Kidney (tissue), 22 donors: ENCODE measurements at places on chromosomes 7 and 10. TPM values are rescaled to one million over a fixed set of nuclear protein-coding genes. Genes with fewer than 3 reads are reported as not detected.

DNA sequence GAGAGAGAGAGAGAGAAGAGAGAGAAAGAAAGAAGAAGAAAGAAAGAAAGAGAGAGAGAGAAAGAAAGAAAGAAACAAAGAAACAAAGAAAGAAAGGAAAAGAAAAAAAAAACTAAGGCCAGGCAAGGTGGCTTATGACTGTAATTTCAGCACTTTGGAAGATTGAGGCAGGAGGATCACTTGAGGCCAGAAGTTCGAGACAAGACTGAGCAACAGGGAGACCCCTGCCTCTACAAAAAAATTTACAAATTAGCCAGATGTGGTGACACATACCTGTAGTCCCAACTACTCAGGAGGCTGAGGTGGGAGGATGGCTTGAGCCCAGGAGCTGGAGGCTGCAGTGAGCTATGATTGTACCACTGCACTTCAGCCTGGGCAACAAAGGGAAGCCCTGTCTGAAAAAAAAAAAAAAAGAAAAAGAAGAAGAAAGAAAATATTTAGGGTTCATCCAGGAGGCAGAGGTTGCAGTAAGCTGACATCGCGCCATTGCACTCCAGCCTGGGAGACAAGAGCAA is 2.8 kb downstream of the SERPINE1 start:
- no peak for DNase-seq

DNA sequence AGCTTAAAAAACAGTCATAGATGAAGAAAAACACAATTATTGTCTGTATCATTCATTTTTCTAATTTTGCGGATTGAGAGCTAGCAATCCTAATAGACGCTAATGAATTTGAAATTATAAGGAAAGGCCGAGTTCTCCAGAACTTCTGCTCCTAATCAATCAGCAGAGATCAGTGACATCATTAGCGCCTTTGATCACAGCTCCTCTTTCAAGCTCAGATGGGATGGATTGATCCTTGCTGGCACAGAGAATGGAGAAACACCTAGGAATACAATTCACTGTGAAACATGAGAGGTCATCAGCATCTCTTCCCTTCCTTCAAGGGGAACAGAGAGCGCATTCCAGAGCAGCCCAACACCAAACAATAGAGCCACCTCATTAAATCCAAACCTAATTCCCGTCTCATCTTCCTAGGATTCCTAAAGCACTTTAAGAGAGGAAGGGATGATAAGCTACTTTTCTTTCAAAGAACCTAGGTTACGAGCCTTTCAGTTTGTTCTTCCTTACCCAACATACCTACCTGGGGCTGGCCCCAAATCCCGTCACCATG is 24.4 kb downstream of the GLI3 start:
- no peak for DNase-seq

- no peak for DNase-seq
These were observed 4.6 kb upstream of the NOLC1 start for GRCh38 chr10:102147561-102147960.

DNA sequence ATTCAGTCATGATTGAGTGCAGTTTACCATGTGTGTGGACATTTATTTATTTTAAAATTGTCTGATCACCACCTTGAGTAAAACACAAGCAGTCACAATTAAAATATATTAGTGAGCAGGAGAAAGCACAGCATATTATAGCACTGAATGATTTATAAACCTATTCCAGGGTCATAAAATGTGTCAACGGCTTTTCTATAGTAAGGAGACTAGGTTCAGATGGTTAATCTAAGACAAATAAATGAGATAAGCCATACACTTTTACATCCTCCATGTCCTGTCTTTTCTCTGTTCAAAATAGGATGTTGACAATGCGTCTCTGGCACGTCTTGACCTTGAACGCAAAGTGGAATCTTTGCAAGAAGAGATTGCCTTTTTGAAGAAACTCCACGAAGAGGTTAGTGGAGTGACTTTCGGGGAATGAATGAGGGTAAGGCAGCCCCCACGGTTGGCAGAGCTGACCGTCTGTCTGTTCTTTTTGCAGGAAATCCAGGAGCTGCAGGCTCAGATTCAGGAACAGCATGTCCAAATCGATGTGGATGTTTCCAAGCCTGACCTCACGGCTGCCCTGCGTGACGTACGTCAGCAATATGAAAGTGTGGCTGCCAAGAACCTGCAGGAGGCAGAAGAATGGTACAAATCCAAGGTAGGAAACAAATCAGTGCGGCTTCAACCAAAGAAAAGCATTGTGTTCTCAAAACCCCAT is 5.4 kb downstream of the VIM start:
- DNase-seq = no peak

DNA sequence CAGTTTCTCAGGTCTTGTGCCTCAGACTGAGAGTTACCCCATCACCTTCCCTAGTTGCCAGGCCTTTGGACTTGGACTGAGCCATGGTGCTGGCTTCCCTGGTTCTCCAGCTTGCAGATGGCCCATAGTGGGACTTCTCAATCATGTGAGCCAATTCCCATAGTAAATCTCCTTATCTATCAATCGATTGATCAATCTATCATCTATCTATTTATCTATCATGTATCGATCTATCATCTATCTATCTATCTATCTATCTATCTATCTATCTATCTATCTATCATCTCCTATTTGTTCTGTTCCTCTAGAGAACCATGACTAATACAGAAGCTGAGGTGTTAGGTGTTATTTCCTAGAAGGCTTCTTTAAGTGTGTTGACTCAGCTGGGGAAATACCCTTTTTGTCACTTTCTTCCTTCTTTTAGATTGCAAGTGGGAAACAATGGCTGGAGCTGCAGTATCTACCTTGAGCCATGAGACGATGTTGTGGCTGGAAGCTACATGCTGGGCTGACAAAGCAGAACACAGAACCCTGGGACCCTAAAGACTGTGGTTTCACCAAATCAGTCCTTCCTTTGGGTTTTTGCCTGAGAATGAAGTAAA is 234.7 kb upstream of the GLI3 start:
- no peak for DNase-seq

Gene SLIT1
- 0.06 TPM for polyA plus RNA-seq
